Activated CD4-positive, alpha-beta T cell treated with anti-CD3 and anti-CD28 coated beads, Interleukin-2, amount 50 U/mL, for 48 hours (primary cell): ENCODE measurements at places on chromosomes 5 and 9.
A peak's percentile ranks its signal among the peaks of the same experiment; 100 is the strongest.

- DNase-seq, result no peak
These were observed 89.3 kb downstream of the MACIR start for GRCh38 chr5:103347716-103348423.

GRCh38 chr9:112411626-112412027 lies 31.7 kb downstream of the HSDL2 start:
- DNase-seq, result no peak

DNA sequence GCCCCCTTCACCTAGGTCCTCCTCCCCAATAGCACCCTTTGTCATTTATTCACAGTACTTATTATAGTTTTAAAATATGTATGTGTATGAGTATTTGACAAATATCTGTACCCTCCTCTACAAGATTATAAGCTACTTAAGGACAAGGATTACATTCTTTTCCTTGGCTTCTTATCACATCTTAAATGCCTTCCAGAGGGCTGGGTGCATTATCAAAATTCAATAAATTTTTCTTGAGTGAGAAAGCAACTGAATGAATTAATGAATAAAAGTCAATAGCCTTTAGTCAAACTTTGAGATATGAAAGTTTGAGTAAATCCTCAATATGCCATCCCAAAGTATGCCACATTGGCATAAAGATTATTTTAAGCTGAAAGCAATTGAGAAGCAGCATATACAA lies 621.7 kb downstream of the DNAH5 start:
- DNase-seq, result no peak

DNA sequence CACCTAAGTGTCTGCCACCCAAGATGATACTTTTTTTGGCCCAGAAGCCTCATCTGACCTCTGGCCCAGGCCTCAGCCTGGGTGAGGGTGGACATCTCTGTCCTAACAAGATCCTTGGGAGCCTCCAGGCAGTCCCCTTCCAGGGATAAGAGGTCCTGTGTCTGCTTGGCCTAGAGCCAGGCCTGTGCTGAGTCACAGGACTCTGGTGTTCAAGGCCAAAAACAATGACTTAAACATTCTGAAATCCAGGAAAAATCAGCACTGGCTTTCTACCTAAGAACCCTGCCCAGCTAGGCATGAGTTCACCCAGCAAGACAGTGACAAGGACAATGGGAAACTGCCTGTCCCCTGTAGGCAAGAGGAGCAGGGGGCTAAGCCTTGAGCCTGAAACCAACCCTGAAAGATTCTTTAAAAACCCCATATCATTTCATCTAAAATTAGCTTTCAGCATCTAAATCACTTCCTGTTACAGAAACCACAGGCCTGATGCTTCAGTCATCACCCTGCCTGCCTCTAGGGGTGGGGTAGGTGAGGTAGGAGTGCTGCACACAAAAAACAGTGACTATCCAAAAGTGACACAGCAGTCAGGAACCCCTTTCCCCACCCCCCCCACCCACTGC lies 29.9 kb downstream of the CSF2 start:
- DNase-seq, result peak; percentile 77

- DNase-seq, result no peak
These were observed 60.8 kb upstream of the KLF9 start for GRCh38 chr9:70475211-70475610.

DNA sequence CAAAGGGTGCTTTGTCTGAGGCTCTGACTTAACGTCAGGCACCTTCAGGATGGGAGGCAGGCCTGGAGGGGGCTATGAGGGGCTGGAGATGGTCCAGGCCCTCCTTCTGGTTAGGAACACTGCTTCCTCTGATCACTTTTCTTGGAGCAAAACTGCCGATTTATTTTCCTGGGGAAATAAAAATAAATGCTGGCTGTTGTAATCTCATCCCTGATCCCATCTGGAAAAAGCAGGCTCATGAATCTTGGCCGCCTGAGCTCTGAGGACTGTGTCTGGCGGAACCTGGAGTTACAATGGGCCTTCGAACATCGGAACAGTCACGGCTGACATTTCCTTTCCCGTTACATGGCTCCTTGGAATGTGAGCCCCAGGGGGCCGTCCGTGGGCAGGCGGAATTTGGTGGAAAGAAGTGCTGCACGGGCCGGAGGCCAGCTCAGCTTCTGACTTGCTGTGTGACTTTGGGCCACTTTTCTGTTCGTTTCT lies 157.8 kb downstream of the RGS3 start:
- DNase-seq, result no peak

DNA sequence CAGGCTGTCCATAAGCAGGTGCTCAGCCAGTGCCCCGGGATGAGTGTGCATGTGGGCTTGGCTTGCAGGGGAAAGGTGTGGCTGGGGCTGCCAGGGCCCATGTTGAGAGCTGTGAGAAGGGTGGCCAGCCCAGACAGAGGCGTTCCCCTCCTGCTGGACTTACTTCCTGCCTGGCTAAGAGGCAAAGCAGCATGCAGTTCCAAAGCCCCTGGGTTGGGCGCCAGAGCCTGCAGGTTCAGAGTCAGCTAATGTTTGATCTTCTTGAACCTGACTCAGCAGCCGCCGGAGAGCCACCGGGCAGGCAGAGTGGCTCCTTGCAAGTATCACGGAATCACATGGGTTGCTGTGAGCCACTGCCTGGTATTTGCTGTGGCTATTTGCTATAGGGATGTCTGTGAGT lies 168.4 kb upstream of the MAP1B start:
- DNase-seq, result no peak

DNA sequence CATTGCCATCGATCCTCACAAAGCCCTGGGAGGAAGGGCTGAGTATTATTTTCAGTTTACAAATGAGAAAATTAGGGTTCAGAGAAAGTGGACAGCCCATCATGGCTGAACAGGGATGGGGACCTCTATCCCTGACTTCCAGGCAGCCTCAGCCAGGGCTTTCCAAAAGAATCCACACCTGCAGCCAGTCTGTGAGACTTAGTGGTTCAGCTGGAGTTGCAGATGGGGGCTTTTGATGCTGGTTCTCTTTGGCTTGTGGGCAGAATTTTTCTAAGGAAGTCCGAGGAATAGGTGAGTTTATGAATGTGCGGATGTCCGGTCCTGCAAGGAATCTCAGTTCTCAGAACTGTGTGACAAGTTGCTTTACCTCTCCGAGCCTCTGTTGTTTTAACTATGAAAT lies 138.1 kb downstream of the RGS3 start:
- no peak for DNase-seq

- DNase-seq, result peak; percentile 78
These were observed 44.3 kb upstream of the SARDH start for GRCh38 chr9:133782157-133783130.

- DNase-seq, result no peak
These were observed 211.6 kb downstream of the DTWD2 start for GRCh38 chr5:118776755-118777154.

DNA sequence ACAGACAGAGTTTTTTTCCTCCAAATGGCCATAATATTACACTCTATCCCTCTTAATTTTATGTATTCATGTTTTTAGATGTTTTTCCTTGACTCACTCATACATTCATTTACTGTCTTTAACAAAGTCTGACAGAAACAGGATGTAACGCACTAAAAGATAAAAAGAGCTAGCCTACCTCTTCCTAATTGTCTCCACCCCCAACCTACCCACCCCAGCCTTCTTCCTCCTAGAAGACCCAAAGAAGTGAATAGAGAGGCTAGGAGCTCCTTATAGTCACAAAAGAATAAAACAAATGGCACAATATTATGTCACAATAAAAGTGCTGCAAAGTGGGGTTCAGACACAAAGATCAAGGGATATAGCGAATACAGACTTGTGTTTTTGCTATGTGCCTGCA lies 719 bp downstream of the NOL8 start:
- DNase-seq, result no peak
